ENCODE measurements at places on chromosomes 7 and 10.

DNA sequence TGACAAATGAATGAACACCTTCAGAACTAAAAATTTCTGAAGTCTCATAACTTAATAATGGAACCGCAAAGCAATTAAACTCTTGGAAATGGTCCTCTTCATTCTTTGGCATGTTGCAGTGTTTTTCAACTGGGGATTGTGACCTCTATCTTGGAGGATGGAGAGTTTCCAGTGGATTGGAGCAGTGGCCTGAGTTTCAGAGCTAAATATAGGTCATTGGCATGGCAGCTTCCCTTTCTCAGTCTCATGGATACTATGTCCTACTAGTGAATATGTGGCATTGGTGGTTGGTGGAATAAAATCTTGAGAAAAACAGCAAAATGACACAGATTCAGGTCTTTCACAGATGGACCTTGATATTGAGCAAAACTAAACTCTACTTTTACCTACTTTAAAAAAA, 24.1 kb upstream of the EPC1 start:
- DNase-seq: no peak

DNA sequence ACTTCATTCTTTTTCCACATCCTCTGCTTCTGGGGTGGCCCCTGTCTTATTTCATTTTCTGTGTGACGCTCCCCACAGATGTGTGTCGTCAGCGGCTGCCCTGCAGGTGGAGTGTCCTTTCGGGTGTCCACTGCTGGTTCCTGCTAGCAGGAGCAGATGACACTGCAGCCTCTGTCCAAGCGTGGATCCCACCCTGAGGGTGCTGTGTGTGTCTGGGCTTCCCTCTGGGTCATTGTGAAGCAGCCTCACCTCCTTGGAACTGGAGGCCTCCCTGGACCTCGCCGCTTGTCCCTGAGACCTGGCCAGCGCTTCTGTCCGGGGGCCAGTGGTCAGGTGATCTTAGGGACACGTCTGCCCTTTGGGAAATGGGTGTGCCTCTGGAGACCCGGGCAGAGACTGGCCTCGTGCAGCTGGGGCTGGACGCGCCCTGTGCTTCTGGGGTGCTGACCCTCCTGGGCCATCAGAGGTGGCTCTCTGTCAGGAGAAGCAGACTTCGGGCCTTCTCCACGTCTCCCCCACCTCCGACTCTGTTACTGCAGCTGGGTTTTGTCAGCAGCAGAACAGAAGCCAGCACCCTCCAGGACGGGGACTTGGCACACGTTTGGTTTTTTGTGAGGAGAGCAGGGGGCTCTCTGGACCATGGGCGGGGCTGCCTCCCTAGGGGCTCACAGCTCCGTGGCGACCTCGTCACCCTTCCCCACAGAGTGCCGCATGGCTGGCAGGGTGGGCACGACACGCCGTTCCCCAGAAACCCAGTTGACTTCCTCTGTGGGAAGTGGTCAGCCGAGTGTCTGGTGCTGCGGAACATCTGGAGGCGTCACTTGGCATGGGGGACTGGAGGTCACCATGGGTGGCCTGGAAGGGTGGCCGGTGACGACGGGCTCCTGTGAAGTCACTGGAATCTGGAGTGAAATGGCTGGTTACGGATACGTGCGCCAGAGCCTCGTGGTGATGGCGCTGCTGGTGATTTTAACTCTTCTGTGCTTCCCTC, 48.4 kb downstream of the INPP5A start:
- no peak for DNase-seq

- peak; percentile 93 for DNase-seq
Measured at GRCh38 chr10:112949875-112950507, at the start of gene TCF7L2. Gene TCF7L2 (plus strand): TSS chr10:112950247. CDS start chr10:112950757, 510 bp downstream.

- no peak for DNase-seq
Measured at GRCh38 chr7:27103489-27104226, 1.2 kb upstream of the HOXA2 start.

DNA sequence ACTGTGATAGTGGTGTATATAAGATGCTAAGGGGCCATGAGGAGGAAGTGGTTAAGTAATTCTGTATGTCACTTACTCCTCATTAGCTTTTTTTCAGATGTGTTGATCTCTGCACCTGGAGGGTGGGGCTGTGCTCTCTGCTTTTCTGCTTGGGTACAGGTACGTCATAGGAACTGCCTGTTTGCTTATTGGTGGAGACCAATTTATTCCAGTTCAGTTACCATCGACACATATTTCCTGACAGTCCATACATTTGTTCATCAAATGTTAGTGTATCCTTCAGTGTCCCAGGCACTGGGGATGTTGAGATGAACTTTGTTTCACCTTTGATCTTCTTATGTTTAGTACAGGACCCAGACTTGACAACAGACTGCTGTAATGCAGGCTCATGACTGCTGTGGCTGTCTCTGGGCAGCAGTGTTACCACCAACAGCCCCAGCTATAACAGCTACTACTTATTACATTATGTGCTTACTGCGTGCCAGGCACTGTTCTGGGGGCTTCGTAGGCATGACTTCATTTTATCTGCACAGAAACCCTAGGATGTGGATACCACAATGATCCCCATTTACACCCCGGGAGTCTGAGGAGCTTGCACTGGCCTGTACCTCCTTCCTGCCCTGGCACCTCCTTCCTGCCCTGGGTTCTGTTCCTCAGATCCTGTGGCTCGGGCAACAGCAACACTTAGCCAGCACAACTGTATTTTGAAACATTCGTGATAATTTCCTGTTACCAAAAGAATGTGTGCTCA, 87.4 kb downstream of the BUB3 start:
- no peak for DNase-seq

DNA sequence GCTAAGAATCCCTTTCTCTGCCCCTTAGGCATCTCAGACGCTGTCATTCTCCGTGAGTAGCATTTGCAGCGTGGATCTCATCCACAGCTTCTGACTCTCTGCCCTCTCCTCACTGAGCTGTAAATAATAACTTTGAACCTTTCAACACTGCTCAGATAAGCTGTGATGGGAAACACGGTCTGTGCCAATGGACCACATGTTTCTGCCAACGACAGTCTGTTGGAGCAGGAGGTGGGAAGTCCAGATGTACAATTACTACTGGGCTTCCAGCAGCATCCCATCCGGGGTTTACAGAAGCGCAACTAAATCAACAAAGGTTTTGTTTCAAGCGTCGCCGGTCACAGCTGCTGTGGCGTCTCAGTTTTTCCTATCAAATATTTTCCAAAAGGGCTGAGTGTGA, 1110.6 kb downstream of the TYW1 start:
- no peak for DNase-seq

DNA sequence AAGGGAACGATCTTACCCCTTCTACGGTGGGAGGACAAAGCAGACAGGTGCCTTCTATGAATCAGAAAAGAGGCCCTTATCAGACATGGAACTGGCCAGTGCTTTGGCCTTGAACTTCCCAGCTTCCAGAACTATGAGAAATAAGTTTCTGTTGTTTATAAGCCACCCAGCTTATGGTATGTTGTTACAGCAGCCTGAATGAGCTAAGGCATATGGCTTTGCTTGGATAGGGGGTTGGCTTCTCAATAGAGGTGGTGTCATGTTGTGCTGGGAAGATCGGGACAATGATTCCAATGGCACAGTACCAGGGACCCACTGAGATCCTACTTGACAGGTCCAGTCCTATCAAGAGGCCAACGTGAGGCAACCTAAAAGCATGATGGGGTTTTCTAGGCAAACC, 183.4 kb upstream of the BMPER start:
- no peak for DNase-seq

GRCh38 chr7:134004829-134005505, 122.2 kb upstream of the LRGUK start:
- DNase-seq: no peak

- no peak for DNase-seq
Measured at GRCh38 chr10:125768219-125768855, 7.3 kb downstream of the MMP21 start.

DNA sequence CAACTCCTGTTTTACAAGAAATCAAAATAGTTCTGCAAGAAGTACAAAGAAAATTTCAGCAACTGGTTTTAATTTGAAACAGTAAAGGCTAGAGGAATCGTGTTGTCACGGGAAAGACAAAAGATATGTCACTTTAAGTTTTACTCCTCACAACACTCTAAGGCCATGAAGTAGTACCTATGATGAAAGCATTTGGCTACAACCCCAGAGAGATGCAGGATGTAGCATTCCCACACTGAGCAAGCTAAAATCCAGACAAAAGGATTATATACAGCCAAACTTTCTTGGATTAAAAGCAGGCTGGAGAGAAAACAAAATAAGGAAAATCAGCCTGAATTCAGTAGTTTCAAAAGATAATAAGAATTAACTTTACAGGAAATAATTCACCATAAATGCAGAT, 245.5 kb upstream of the STEAP1 start:
- no peak for DNase-seq

DNA sequence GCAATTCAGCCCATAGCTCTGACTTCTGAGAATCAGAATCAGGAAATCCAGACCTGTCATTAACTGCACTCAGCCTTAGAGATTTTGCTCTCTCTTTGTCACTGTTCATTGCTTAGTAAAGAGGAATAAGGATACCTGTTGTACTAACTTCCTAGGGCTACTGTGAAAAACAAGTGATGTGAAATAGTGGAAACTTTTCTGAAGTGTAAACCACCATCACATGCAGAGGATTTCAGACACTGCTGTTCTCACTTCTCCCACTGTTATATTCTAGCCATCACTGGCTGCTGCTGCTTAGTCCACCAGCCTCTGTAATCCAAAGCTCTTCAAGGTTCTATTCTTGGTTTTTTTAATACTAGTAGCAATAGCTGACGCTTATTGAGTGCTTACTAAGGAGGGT, 129.6 kb upstream of the CCDC6 start:
- DNase-seq: no peak

DNA sequence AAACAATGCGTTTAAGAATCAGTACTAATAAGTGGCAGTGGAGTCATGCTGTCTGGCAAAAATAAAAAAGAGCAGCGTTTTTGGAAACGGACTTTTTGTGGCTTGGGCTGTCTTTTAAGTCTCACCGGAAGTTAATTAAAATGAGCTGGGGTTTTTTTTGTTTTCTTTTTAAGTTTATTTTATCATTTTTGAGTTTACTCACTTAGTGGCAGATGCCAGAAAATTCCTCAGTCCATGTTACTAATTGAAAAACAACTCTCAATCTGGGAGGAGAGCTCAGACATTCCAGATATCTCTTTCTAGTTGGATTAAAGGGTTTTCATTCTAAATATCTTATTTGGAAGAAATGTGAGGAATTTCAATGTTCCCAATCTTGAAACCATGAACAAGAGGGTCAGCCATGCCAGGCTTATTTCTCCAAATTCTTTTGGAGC, 133.8 kb upstream of the AGR3 start:
- DNase-seq: no peak

- DNase-seq: no peak
Measured at GRCh38 chr7:17033245-17033644, 151.5 kb upstream of the AGR3 start.

DNA sequence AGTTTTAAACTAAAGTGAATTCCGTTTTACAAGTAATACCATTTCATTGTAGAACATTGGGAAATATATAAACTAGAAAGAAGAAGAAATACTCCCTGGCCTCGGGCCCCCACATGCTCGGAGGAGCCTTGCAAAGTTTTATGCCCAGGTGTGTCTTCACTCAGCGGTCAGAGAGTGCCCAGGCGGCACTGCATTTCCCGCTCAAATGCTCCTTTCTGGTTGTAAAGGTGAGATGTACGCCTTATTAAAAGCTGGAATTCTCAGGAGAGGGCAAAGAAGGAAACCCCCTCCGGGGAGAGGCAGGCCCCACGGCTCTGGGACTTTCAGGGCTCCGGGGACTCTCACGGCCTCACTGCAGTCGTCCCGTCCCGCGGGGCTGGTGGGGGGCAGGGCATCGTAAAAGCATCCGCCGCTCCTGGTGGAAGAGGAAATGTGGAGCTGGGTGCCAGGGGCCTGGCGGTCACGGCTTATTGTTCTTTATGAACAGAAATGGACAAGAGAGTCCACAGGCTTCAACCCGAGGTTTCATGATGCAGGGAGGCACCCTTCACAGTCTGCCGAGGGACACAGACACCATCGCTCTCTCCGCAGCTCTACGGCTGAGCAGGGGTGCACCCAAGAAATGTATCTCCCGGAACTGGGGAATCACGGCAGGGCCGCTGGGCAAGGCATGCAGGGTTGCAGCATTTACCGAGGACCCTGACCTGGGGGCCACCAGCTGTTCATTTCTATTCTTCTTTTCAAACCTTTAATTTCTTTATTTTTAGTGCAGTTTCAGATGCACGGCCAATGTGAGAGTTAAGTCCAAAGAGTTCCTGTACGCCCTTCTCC, 47.7 kb upstream of the INPP5A start:
- DNase-seq: no peak

- DNase-seq: no peak
Measured at GRCh38 chr7:42372479-42372878, 135.5 kb upstream of the GLI3 start.

- DNase-seq: no peak
Measured at GRCh38 chr10:116113721-116114501, 159.1 kb downstream of the GFRA1 start.

DNA sequence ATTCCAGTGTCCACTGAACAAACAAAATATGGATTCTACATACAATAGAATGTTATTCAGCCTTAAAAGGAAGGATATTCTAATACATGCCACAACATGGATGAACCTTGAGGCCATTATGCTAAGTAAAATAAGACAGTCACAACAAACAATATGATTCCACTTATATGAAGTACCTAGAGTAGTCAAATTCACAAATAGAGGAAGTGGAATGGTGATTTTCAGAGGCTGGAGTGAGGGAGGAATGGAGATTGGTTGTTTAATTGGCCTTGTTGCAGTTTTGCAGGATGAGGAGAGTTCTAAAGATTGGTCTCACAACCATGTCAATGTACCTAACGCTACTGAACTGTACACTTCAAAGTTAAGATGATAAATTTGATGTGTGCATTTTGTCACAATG, 119.6 kb downstream of the CHN2 start:
- no peak for DNase-seq

DNA sequence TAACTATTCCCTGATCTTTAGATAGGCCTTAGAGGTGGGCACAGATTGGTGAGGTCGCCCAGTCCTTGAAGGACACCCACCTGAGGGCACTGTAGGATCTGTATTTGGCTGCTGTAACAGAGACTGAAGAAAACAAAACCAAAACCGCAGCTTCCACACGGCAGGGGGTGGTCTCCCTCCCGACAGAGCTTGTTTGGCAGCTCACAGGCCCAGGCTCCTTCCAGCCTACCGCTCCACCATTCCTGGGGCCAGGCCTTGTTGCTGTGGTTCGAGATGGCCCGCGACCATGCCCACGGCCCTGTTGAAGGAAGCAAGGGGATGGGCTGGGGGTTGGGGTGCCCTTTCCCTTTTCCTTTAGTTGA, 30.4 kb downstream of the ZNF783 start:
- no peak for DNase-seq

GRCh38 chr7:106819546-106819945, 45.5 kb upstream of the PIK3CG start:
- DNase-seq: no peak

GRCh38 chr7:151460474-151460855, 20.5 kb upstream of the CRYGN start:
- DNase-seq: no peak

- DNase-seq: no peak
Measured at GRCh38 chr7:73871163-73872011, 10.4 kb downstream of the TMEM270 start.

- no peak for DNase-seq
Measured at GRCh38 chr10:35492386-35493195, 112.5 kb upstream of the GJD4 start.

- DNase-seq: no peak
Measured at GRCh38 chr7:37405603-37406122, 43.0 kb downstream of the ELMO1 start.
